ENCODE measurements at places on chromosomes 6 and 20.

- no peak for DNase-seq
Measured at GRCh38 chr6:123509112-123509511, 127.6 kb downstream of the TRDN start.

- DNase-seq = no peak
Measured at GRCh38 chr6:169895926-169896761, 144.7 kb downstream of the ERMARD start.

GRCh38 chr6:122663981-122664380 lies 53.8 kb downstream of the PKIB start:
- DNase-seq = no peak

- DNase-seq = no peak
Measured at GRCh38 chr6:111205502-111205901, 118.2 kb downstream of the SLC16A10 start.

GRCh38 chr6:3620937-3621336 lies 130.6 kb downstream of the PXDC1 start:
- no peak for DNase-seq

DNA sequence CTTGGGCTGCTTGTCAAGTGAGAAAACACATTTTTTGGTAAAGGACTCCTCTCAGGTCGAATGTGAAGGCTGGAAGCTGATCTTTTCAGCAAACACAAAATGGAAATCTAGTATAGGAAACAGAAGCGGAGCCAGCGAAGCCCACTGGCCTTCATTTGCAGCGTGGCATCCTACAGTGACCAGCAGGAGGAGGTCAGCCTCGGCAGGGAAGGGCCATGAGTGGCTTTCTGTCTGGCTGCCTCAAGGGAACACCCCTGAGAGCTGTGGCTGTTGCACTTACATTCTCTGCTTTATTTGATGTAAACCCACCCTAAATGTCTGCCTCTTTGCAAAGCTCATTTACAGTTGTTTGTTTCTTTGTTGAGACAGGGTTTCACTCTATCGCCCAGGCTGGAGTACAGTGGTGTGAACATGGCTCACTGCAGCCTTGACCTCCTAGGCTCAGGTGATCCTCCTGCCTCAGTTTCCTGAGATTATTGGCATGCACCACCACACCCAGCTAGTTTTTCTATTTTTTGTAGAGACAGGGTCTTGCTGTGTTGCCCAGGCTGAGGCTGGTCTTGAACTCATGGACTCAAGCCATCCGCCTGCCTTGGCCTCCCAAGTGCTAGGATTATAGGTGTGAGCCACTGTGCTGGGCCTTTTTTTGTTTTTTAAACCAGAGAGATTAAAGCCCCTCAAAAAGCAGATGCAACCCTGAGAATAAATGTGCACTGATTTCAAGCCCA lies 322.0 kb upstream of the SOX4 start:
- DNase-seq = no peak

DNA sequence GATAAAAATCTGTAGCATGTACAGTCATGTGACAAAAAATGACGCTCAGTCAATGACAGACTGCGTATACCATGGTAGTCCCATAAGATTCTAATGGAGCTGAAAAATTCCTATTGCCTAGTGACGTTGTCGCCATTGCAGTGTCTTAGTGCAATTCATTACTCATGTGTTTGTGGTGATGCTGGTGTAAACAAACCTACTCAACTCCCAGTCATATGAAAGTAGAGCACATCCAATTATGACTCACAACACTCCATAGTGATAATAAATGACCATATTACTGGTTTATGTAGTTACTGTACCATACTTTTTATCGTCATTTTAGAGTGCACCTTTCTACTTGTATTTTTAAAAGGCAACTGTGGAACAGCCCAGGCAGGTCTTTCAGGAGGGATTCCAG lies 45.0 kb downstream of the TFAP2A start:
- no peak for DNase-seq

DNA sequence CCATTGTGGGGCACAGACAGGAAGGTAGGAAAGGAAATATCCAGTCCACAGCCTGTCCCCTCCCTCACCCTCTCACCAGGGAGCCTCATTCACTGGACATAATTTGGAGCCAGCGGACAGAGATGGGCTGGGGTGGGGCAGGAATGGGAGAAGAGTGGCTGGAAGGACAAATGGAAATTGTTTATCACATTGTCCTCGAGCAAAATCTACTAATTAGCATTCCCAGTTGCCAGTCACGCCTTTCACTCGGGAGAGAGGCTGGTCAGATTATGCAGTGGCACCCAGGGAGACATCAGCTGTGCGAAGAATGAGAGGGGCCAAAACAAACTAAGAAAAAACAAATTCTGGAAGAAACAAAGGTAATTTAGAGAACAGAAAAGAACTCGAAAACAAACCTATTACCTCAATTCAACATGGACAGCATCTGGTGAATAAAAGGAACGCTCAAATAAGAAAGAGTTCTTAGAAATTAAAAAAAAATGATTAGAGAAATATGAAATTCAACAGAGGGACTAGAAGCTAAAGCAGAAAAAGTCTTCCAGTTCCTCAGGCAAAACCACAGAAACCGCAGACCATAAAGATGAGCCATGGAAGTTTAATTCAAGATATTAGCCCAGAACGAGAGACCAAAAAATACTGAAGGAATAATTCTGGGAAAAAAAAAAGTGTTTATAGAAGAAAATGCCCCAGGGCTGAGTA lies 108.5 kb upstream of the RALGAPA2 start:
- DNase-seq = no peak

- no peak for DNase-seq
Measured at GRCh38 chr20:48042628-48043027, 257.3 kb upstream of the SULF2 start.

GRCh38 chr6:41693281-41694240 lies 41.8 kb downstream of the TFEB start:
- no peak for DNase-seq

Measured in stimulated activated naive CD4-positive, alpha-beta T cell (primary cell).